ENCODE measurements at places on chromosomes 16 and 17.

DNA sequence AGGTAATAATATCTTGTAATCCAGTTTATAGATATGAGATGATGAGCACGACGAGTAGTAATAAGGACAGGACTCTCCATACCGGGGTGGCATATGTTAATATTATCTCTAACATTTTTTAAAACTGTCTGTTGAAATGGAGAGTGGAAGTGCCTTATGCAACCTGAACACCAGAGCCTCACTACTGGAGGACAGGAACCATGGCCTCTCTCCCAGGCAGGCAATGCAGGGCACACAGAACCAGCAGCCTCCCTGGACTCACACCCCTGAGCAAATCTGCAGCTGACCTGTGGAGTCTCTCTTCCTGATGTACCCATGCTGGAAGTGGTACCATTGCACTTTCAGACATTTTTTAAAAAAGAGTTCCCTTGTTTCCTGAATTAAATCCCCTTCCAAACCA, 55.2 kb upstream of the ERN1 start:
- no peak for DNase-seq

- no peak for DNase-seq
Measured at GRCh38 chr16:86734543-86735460, 156.5 kb downstream of the FOXL1 start.

- DNase-seq, result peak; percentile 72
Measured at GRCh38 chr16:30953511-30954124, 3.9 kb upstream of the SETD1A start.

DNA sequence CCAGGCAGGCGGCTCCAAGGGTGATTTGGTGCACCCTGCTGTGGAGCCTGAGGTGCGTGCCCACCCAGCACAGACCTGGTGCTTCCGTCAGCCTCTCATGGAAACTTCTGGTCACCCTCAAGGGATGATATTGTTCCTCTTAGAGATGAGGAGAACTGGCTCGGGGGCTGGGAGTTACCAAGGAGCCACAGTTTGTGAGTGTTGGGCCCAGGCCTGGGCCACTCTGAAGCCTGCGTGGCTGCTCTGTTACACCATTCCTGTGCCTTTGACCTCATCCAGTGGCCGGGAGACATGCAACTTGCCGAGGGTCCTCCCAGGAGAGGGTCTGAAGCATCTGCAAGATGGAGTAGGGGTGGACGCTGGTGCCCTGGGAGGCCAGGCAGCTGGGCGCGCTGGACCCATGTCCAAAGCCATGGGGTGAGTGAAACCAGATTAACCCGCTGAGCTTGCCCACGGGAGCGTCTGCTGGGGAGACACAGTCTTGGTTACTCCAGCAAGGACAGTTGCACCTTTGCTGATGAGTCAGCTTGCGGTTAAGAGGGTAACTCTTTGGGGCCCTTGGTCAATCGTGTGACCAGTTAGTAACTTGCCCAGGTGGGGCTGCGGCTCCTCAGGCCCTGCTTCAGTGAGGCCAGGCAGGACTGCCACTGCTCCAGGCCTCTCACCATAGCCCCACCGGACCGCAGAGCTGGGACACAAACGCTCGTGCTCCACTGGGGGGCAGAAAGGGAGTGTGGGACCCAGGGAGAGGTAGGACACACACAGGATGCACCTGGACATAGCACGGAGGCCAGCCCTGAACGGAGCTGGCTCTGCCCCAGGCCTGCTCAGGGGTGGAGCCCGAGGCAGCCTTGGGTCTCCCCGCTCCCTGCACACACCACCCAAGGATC, 7.5 kb downstream of the C16orf90 start:
- DNase-seq, result no peak

- DNase-seq, result no peak
Measured at GRCh38 chr16:30085247-30085646, 6.5 kb downstream of the TBX6 start.

DNA sequence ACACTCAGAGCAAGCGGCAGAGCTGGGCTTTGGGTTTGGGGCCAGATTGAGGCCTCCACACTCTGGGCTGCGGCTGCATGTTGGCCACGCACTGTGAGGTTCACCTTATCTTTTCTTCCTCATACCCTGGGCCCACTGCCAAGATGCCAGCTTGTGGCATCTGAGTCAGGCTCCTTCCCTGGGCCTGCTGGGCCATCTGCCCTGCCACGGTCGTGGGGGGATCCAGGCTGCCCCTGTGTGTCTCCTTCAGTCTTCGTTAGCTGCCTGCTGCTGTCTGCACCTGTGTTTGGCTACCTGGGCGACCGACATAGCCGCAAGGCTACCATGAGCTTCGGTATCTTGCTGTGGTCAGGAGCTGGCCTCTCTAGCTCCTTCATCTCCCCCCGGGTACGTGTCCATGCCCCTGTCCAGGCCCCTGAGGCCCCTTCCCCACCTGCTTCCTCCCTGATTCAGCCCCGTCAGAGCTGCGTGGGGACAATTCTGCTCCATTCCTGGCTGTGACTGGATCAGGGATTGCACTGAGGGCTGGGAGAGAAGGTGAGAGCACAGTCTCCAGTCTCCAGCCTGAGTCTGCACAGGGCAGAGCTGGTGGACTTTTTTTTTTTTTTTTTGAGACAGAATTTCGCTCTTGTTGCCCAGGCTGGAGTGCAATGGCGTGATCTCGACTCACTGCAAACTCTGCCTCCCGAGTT, 11.2 kb downstream of the SPNS3 start:
- no peak for DNase-seq

GRCh38 chr17:43342589-43342890, 56.3 kb upstream of the ARL4D start:
- DNase-seq, result no peak

DNA sequence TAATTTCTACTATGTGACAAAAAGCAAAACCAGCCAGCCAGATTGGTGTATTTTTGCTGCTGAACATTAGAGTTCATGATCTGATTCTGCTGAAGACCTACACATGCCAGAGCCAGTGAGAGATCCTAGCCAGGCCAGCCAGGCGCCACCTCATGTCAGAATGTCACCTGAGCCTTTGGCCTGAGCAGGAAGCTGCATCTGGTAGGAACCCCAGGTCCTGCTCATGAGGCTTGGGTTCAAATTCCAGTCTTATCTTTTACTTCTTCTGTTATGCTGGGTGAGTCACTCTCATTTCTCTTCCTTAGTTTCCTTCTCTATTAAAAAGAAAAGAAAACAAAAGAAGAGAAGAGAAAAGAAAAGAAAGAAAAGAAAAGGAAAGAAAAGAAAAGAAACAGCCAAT, 585.1 kb upstream of the CDH5 start:
- DNase-seq, result no peak

Measured in activated naive CD8-positive, alpha-beta T cell treated with anti-CD3 and anti-CD28 coated beads for 36 hours (primary cell).